ENCODE measurements at places on chromosomes 13 and 19. TPM values are rescaled to one million over a fixed set of nuclear protein-coding genes. Genes with fewer than 3 reads are reported as not detected.

Gene ZNF428
- 45.0 TPM for total RNA-seq

Gene CALR3
- total RNA-seq, result not detected

Gene KIR2DL3
- total RNA-seq, result not detected

Gene KLC3
- 2.4 TPM for total RNA-seq

- no peak for DNase-seq
Measured at GRCh38 chr19:52743091-52743490, 8.2 kb upstream of the ZNF611 start.

DNA sequence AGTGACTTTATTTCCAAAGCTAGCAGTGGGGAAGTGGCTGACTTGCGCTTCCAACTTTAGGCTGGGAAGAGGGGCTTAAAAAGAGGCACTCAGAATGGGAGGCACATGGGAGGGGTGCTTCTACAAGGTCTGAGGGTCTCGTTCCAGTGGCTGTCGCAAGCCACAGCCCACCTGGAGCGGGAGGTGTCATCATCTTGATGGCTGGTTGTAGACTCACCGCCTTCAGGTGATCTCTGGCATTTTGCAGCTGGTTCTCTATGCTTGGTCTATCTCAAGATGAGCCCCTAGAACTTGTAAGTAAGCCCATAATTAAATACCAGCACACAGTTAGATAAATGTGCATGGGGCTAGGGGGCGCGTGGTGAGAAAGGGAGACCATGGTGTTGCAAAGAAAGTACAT lies 9.2 kb downstream of the TEX29 start:
- no peak for DNase-seq

DNA sequence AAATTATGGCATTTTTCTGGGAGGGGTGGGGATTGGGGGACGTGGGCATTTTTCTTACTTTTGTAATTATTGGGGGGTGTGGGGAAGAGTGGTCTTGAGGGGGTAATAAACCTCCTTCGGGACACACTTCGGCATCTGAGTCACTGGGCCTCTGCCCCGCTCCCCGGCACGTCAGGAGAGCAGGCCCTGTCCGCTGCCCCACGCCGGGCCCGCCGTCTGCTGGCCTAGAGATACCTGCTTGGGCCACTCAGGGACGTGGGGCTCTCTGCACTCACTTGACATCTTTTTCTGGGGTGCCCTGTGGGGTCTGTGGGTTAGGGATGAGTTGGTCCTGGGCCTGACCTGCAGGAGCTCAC lies 3.5 kb upstream of the FTL start:
- no peak for DNase-seq

DNA sequence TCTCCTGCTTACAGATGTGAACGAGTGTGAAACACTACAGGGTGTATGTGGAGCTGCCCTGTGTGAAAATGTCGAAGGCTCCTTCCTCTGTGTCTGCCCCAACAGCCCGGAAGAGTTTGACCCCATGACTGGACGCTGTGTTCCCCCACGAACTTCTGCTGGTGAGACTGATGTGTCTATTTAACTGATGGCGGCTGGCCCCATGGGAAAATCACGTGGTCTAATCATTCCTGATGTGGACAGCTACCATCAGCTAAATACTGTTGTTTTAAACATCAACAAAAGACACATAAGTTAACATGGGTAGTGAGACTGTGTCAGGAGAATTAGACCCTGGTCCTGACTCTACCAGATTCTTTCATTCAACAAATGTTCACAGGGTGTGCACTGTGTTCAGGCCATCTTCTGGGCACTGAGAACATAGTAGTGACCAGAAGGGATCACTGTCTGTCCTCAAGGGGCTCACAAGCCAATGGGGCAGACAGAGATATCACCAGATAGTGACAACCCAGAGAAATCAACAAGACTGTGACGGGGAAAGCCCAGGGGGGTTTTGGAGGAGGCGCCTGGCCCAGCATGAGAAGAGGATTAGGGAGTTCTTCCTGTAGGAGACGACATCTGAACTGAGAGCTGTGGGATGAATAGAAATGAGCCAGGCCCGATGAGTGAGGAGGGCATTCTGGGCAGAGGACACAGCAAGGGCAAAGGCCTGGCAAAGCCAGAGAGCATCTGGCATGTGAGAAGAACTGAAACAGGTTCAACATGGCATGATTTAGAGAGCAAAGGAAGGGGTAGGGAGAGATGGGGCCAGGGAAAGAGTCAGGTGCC lies 18.4 kb downstream of the LTBP4 start:
- DNase-seq, result no peak

GRCh38 chr13:72261732-72262131 lies 394.7 kb upstream of the DACH1 start:
- DNase-seq, result no peak

Measured in M059J (cell line).